ENCODE measurements at places on chromosomes 4 and X.

- DNase-seq, result no peak
Observed at GRCh38 chr4:73692254-73692653, 48.1 kb upstream of the CXCL8 start.

DNA sequence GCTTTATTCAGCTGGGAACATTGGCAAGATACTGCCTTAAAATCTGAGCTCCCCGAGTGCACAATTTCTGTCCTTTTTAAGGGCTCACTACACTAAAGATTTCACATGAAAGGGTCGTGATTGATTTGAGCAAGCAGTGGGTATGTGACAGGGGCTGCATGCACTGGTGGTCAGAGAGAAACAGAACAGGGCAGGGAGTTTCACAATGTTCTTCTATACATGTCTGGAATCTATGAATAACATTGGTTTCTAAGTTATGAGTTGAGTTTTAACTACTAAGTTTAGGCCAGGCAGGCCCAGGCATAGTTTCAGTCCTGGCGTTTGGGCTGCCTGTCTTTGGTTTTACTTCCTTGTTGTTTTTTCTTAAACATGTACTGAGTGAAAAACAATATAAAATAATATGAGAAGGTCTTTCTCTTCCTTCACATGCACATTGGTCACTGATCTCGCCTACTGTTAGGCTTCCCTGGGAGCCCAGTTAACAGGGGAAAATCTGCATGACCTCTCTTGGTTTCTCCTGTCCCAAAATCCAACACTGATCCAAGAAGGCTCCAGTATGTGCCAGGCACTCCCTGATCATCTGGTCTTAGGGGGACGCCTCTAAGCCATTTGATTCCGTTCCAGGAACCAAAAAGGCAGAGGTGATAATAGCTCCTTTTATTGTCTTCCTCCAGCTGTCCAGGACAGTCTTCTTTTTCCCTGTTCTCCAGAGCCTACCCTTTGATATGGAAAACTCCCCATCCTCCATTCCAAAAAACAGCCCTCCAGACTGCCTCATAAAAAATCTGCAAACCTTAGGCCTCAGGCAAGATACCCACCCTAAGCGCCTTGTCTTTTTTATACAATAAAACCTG lies at the start of gene UGT2B17:
TSS of gene UGT2B17 (minus strand) at position 51 of the 854 bp plus-strand sequence. CDS start 7,838 bp downstream, outside the sequence.
- DNase-seq, result no peak

GRCh38 chr4:136687118-136687517 lies 845.2 kb downstream of the PCDH18 start:
- DNase-seq, result no peak

GRCh38 chrX:51931566-51932150 lies 38.2 kb downstream of the MAGED1 start:
- no peak for DNase-seq

- no peak for DNase-seq
Observed at GRCh38 chrX:97790850-97791249, 907.1 kb downstream of the RPA4 start.

DNA sequence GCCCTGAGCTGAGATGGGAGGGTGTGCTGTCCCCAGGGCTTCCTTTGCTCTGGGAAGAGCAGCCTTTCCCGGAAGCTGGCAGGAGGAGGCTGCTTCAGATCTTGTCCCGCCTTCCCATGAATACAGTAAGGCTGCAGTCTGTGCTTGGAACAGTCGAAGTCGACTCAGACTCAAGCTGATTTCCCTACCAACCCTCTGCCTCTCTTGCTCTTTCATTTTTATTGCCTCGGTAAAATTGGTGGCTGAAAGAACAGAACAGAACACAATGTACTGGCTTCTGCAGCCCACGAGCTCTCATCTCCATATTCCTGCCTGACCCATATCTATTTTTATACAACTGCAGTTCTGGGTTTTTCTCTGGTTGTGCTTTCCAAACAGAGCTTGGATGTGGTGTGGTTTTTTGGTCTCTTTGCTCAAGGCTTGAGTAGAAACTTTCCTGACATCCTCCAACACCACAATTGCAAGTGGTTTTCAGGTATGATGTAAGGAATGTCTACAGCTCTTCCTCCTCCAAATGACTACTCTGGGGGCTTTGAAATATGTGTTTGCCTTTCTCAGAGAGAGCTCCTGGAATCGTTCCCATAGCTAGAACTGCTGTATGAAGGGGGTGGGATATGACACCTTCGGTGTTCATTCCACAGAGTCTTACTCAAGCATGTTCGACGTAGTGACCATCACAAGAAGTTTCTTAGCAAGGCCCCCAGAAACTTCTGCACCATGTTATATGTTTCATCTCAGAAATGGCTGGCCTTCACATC lies 61.3 kb downstream of the ENPP6 start:
- DNase-seq, result no peak

- no peak for DNase-seq
Observed at GRCh38 chr4:156969101-156969500, 2.5 kb downstream of the PDGFC start.

Data from stimulated activated CD4-positive, alpha-beta T cell treated with anti-CD3 and anti-CD28 coated beads, TNF-alpha, amount 100 ng/mL, for 4 hours (primary cell).